ENCODE measurements at places on chromosomes 2 and 18.

DNA sequence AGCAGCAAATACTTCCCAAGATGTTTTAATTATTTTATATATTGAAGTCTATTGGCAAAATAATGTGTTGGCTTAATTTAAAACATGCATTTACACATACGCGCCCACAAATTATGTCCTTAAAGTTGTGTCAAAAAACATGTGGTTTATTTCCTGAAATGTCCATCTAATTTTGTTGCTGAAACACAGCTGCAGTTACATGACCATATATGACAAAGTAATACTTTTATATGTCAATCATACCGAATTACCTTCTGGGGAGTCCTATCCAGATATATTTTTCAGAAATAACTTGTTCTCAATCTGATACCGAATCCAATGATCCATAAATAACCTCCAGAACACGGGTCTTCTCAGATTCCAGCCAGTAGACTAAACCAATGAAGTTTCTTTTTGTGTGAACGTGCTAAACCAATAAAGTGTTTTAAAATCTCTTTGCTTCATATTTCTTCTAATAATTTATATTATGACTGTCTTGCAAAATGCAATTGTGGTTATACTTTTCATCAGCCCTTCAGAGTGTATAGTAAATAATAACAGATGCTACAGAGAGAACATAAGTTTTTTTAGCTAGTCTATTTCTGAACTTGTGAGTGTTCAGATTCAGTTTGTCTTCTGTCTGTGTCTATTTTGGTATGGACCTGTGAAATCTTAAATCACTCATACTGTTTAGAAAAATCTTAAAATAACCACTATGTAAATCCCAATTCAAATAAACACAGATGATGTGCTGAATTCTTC, 2.4 kb downstream of the SCG2 start:
- no peak for DNase-seq

- no peak for DNase-seq
Measured at GRCh38 chr18:44935455-44935854, 254.8 kb downstream of the SETBP1 start.

DNA sequence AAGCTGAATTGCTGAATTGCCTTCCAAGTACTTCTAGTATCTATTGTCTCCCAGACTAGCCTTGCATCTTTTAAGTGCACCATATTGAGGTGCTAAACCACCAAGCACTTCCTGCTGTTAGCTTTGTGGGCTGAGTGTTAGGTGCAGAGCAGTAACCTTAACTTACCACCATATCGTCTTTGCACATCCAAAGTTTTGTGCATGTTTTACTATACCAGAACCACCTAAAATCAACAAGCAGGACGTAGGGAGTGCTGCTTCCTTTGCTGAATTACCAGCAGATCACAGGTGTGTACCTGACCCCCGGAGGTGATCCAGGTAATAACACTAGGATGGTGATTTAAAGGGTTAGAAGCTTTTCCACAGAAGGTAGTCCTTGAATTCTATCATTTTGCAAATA, 359.9 kb upstream of the HNRNPA3 start:
- no peak for DNase-seq

DNA sequence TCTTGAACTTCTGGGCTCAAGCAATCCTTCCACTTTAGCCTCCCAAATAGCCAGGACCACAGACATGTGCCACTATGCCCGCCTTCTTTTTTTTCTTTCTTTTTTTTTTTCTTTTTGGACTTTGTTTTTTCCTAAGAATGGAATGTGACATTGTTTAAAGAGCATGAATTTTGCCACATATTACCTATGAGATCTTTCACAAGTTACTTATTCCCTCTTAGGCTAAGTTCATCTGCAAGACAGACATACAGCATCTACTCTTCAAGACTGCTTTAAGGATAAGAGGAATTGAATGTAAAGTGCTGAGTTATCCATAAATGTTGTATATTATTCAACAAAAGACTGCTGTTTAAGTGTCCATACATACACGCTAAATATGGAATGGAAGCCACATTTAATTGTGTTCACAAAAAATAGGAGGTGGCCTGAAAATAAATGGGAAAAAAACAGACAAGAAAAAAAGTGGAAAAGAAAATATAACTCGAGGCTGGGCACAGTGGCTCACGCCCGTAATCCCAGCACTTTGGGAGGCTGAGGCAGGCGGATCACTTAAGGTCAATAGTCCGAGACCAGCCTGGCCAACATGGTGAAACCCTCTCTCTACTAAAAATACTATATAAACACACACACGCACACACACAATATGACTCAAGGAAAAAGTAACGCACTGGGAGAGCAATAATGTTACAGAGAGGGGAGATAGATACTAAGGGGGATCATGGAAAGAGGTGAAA, 3.2 kb upstream of the PPM1G start:
- no peak for DNase-seq

GRCh38 chr2:195471163-195471562, 185.9 kb upstream of the SLC39A10 start:
- no peak for DNase-seq

DNA sequence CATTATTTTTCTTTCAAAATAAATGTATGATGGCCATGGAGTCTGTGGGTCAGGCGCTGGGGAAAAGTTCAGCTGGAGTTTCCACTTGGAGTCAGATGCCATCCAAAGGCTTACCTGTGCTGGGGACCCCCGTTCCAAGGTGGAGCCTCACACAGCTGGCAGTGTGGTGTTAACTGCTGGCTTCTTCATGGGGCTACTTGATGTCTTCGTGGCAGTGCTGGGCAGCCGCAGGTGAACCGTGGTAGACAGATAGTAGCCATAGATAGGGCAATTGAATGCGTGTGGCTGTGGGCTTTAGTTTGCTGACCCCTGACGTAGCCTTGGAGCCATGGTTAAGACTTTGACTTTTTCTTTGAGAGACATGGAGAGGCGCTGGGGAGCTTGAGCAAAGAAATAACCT, 83.1 kb downstream of the HS6ST1 start:
- no peak for DNase-seq

DNA sequence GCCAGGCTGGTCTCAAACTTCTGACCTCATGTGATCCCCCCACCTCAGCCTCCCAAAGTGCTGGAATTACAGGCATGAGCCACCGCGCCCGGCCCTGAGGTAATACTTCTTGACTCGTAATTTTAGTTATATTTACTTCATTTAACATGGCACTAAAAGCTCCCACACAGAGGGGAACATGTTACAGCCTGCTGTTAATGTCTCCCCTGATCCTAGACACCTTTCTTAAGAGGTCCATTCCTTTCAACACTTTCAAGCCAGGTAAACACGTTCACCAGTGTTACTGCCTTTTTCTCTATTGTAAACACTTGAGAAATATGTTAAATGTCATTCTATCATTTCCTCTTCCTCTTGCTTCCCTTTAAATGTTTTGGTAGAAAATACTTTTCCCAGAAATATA, 161.4 kb downstream of the METTL4 start:
- no peak for DNase-seq

DNA sequence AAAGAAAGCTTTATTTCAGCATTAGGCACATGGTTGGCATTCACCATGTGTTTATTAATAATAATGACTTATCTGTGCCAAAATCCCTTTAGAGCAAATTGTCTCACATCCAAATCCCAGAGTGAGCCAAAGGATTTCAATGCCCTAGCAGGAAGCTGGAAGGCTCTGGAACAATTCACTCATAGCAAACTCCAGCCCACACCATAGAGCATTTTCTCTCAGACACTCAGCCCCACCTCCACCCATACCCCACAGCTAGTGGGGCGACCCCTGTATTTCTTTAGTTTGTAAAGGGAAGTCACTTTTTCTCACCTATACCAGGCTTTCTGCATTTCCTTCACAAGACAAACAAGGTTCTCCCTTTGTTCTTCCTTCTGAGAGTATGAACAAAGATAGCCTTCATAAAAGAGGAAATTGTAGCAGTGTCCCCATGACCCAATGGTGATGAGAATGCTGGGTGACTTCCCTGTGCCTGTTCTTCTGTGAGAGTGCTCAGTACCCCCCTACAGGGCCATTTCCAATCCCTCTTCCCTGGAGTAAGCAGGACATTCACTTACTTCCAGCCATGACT, 100.1 kb upstream of the APCDD1 start:
- peak; percentile 54 for DNase-seq
